ENCODE measurements at places on chromosomes 5 and 9.

DNA sequence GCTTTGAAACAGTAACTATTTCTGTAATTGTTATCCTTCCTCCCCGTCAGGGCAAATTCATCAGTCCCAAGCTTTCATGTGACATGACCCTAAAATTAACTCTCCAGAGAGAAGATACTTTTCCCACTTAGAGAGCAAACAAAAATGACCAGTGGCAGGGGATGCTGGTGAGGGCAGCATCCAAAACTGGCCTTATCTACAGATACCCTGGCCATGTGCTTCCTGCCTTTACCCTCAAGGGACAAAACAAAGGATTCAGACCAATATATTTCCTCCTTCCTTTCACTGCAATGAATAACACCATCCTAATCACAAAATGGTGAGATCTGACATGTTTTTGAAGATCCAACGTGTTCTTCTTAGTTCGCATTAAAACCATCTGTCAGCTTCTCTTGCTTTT lies 267.2 kb downstream of the MAN2A1 start:
- no peak for DNase-seq

DNA sequence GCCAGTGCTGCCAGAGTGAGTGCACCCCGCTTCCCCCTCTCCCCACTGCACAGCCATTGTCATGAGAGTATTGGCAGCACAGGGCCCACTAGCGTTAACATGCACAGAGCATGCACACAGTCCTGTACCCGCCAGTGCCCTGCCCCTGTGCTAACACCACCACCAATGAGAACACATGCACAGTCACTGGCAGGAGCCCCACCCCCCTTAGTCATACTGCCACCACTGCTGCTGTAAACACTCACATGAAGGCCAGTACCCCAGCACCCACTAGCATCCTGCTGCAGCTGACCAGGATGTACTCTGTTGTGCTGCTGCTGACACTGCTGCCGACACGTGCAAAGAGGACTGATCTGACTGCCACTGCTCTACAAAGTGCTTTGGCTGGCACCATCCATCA lies 19.5 kb upstream of the RANBP6 start:
- no peak for DNase-seq

DNA sequence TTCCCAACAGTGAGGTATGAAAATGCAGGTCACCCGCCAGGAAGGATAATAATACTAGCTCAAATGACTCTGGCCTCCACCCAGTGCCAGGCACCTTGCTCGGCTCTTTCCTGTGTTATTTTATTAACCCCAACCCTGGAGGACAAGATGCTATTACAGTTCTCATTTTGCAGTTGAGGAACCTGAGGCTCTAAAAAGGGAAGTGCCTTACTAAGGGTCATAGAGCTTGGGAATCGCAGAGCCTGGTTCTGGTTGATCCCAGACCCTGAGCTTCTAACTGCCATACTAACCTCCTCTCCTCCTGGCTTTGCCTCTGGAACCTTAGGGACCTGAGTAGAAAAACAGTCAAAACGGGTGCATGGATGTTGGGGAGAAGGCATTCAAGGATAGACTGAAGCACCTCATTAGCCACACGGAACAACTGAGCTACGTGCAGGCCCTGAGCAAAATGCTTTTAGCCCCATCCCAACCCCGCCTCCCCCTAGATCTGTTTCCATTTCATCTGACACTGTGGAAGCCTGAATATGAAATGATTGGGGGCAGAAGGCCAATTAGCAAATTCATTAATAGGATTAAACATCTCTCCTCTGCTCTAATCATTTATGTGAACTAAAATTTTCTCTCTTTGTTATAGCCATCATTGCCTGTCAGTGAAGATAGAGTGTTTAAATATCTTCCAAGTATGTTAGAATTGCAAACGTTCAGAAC lies 7.9 kb downstream of the KCNIP1 start:
- DNase-seq = no peak

GRCh38 chr5:43149231-43149630 lies 28.5 kb downstream of the ZNF131 start:
- no peak for DNase-seq

Measured in activated naive CD4-positive, alpha-beta T cell treated with anti-CD3 and anti-CD28 coated beads, Interleukin-2, amount 10 ng/mL, durations not matched to agents 7 days and 5 days (primary cell).